GM18507 (cell line): ENCODE measurements at places on chromosomes 1 and 21.

- DNase-seq, result no peak
These were observed 62.3 kb downstream of the DHRS3 start for GRCh38 chr1:12555411-12556367.

DNA sequence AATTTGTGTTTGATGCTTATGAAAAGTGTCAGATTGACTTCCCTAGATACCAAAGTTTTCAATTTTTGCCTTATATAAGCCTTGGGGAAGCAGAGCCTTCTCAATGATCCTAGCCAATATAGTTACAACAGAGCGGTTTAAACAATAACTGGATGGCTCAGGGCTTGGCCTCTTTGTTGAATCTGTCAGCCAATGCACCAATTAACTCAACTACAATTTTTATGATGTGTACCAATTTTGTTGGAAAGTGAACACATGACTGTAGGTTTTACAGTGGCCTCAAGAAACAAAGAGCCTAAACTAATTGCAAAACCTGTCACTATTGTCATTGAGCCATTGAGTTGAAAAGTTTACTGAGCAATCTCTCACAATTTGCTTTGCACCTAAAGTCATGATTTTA lies 71.6 kb upstream of the RGS18 start:
- no peak for DNase-seq

DNA sequence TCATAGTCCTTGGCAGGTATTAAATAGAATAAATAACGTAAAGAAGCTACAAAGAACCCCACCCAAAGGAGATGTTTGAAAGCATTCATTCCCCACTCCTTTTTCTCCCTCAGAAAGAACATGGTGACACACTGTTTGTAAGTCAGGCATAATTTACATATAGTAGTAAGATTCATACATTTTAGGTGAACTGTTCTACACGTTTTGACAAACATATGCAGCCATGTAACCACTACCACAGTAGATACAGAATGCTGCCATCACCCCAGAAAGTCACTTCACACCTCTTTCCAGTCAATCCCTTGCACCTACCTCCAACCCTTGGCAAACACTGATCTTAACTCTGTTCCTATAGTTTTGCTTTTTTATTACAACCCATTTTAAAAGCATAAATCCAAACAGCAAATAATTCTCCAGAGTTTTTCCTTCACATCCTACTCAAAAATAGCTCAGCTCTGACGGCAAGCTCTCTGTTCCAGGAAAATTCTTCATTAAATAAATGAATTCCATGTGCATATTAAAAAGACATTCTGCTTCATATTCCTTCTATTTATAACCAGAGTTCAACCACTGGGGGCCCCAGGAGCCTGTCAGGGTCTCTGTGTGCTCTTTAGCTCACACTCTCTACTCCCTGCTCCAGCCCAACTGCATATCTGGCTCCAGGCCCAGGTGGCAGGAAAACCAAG lies 258.8 kb downstream of the PLPP3 start:
- no peak for DNase-seq

GRCh38 chr1:8482979-8483381 lies 165.1 kb downstream of the SLC45A1 start:
- no peak for DNase-seq

DNA sequence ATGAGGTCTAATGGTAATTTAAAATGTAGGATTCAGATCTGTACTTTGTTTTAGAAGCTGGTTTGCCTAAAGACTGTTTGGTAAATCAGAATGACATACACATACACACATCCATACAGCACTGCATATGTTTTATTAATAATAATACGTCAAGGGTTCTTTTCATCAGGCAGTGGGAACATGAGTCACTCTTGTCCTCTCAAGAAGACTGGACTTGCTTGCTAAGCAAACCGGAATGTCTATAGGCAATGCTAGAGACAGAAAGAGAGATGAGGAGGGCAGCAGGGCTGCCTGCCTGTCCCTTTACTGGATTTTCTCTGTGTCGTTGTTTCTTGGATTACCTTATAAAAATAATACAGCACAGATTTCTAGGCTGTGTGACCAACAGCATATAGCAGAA lies 119.1 kb upstream of the GALNT2 start:
- DNase-seq, result no peak

DNA sequence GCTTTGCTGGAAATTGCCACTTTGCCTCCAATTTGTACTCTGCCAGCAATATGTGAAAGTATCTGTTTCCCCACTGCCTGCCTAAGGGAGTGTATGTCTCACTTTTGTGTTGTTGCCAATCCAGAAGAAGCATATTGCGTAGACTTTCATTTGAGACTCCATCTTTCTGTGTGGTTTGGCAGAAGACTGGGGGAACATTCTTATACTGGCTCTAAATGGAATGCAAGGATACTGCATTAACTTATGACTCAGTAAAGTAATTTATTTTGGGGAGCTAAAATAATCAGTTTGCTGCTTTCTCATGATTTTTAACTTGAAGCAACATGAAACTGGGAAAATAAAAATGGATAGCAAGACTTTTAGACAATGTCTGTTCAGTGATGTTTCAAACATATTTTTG lies 107.7 kb upstream of the TMPRSS2 start:
- DNase-seq, result no peak

DNA sequence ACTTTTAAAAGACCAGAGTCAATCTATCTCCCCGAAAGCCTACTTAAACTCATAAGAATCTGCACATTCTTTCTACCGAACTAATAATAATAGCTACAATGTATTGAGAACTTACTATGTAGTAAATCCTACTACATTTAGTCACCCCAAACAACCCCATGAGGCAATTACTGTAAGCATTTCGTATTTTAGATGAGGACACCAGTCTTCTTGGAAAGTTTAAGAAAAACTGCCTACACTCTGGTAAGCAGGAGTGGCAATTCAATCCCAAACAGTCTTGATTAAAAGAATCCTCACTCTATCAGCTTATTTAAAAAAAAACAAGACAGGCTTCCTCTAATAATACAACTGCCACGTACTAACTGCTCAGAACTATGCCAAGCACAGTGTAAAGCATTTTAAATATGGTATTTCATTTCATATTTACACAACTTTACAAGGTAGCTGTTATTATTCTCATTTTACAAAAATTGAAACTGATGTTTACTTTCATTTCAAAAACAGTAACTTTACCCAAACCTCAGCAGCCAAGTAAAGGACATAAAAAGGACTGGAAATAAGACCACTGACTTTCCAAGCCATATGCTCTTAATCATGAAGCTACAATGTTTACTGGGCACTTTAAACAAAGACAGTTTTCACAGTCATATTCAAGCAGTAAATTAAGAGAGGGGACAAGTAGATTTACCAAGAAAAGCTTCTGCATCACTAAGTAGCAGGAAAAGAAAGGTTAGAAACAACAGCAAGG lies 13.9 kb downstream of the ARID4B start:
- DNase-seq, result no peak

GRCh38 chr1:42319128-42319851 lies 15.7 kb downstream of the FOXJ3 start:
- DNase-seq, result no peak

- DNase-seq, result no peak
These were observed 35.7 kb downstream of the MORN1 start for GRCh38 chr1:2355373-2356261.

- DNase-seq, result no peak
These were observed 821 bp upstream of the KHDRBS1 start for GRCh38 chr1:32012709-32013385.

DNA sequence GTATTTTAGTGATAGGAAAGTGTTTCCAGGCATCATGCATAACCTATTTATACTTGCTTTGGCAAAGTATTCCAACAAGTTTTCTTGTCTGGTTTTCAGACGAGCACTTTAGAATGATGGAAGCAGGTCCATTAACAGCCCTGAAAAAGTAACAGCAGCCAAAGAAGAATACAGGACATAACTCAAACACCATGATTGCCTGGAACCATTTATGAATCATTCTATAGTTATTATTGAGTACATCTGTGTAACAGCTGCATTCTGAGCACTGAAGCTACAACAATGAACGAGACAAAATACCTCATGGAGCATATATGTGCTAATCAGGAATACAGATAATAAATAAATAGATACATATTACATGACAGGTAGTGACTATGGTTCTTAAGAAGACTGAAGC lies 12.6 kb downstream of the IL10RB start:
- no peak for DNase-seq

DNA sequence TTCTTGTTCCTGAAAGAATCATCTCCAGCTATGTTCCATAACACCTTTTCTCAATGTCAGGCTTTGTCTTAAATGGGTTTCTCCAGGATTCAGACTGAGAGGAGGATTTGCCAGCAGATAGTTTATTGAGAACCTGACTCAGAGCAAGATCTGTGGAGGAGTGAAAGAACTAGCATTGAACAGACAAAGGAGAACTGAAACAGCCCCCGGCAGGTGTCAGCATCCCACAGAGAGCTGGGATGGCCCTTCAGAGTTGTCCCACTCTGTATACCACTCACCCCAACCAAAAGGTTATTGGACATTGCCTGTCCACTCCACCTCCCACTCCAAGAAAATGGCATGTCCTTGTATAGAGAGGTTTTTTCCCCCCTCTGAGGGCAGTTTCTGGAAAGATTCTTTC lies 270.7 kb downstream of the PAPPA2 start:
- no peak for DNase-seq

DNA sequence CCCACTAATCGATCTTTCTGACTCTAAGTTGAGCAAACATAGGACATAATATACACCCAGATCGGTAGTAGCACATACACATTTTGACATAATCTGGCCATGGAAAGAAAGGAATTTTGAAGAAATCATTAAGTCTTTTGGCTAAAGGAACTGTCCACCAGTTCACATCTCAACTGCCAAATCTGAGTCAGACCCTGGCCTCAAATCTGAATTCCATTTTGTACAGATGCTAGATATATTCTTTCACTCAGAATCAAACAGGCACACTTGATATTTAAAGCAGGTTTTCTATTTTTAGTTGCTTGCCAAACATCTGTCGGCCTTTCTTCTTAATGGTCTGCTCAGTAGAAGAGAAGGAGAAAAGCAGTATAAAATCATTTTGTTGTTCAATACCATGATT lies 281.8 kb downstream of the BARHL2 start:
- no peak for DNase-seq

- no peak for DNase-seq
These were observed 13.4 kb downstream of the PROK1 start for GRCh38 chr1:110464340-110464739.

- DNase-seq, result no peak
These were observed 8.1 kb downstream of the C1orf116 start for GRCh38 chr1:207024202-207025145.

DNA sequence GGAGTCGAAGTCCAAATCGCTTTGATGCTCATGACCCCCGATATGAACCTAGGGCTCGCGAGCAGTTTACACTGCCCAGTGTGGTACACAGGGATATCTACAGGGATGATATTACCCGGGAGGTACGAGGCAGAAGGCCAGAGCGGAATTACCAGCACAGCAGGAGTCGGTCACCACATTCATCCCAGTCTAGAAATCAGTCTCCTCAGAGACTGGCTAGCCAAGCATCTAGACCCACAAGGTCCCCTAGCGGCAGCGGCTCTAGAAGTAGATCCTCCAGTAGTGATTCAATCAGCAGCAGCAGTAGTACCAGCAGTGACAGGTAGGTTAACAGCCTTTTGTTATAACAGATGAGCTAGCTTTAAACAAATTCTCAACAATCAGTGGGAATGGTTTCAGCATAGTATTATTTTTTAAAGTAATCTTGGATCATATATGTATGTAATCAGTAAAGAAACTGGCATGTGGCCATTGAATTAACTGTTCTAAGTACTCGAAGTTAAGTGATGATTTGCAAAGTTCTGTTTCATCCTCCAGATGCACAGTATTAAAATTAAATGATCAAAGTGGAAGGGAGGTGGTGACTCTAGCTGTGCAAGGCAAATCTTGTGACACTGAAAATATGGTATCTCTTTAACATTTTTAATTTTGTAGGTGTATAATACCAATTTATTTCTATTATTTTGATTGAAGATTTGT lies 29.0 kb downstream of the SPEN start:
- DNase-seq, result no peak

DNA sequence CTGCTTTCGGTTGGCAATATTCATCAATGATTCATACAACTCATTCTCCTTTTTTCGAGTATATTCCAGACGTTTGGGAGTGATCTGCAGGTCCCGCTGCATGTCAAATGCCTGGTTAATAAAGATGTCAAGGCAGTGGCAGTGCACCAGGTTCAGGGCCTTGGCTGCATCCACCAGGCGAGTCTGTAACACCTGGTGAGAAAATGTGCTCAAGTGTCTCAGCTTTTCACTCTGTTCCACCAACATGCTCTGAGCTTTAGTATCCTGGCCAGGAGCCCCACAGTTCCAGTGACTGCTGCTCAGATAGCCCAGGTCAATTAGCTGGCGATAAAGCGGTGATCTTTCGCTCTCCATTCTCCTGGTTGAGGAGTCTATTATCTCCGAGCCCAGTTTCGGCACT lies 42.3 kb downstream of the DSTYK start:
- DNase-seq, result no peak

- DNase-seq, result no peak
These were observed 70.9 kb upstream of the ACOT11 start for GRCh38 chr1:54477153-54477561.

- DNase-seq, result no peak
These were observed 17.6 kb downstream of the INTS3 start for GRCh38 chr1:153745417-153745816.

DNA sequence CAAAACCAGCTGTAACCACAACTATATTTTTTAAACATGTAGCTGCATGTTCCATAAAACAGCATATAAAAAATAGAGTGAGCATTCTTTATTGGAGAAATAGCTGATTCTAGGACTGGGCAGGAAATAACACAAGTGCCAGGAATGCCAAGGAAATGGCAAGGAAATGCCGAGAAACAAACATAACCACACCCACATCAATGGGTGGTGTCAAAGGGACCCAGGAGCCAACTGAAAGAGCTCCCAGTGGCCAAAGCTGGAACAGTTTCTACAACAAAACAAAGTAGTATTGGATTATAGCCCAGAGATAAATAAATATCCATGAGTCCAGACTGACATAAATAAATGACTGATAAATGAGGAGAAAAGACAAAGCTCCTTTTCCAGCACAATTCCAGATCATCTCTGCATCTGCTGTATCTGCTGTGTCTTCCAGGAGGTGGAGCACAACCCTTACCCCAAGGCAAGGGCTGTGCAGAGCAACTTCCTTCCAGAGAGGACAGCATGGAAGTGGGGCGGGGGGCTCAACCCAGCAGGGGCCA lies 28.1 kb downstream of the ADARB1 start:
- no peak for DNase-seq

DNA sequence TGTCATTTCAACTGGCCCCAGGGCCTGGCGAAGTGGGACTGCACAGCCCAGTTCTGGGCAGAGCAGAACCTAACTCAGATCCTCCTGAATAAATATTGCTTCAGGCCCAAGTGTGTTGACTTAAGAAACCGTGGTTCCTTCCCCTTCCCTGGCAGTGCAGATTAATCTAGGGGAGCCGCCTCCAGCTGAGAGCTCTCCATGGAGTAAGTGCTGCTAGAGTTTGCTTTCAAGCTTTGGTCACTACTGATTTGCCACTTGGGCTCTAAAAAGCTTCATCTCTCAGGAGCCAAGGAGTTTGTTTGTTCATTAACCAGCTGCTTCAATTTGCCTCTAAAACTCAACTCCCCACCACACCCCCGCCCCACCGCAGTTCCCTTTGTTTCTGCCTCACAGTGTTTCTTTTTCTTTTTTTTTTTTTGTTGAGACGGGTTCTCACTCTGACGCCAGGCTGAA lies 112.1 kb downstream of the DTL start:
- no peak for DNase-seq
